Natural killer cell treated with Interleukin-12 subunit alpha and Interleukin-12 subunit beta and Interleukin-15 and Interleukin-18, amount 100 ng/mL, for 72 hours (primary cell): ENCODE measurements at places on chromosomes 7 and 10. TPM values are rescaled to one million over a fixed set of nuclear protein-coding genes. Genes with fewer than 3 reads are reported as not detected.

DNA sequence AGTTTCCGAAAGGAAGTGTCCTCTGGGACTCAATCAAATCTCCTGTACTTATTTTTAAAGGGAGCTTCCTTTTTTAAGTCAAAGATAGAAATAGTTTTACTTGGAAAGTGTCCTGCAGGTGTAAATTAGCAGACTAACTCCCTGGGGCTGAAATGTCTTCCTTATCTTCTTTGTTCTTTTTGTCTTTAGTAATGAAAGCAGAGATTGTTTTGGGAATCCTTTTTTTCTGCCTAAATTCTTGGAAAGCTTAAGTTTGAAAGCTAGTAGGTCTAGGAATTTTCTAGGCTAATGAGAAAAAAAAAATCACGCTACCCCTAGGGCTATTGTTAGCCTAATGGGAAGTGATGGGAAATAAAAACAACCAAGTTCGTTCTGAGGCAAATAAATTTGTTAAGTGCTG is 139.1 kb upstream of the CSTF2T start:
- no peaks in the 10 kb centered on the region for H3K4me1 ChIP-seq
- no peak overlapping the region for H3K4me3 ChIP-seq
- no peak for DNase-seq

- peaks cover 5% of the 10 kb centered on the region for H3K27me3 ChIP-seq
- H3K36me3 ChIP-seq: no peaks in the 10 kb centered on the region
- H3K4me3 ChIP-seq: no peak overlapping the region
Measured at GRCh38 chr7:69670701-69671100, 72.4 kb downstream of the AUTS2 start.

DNA sequence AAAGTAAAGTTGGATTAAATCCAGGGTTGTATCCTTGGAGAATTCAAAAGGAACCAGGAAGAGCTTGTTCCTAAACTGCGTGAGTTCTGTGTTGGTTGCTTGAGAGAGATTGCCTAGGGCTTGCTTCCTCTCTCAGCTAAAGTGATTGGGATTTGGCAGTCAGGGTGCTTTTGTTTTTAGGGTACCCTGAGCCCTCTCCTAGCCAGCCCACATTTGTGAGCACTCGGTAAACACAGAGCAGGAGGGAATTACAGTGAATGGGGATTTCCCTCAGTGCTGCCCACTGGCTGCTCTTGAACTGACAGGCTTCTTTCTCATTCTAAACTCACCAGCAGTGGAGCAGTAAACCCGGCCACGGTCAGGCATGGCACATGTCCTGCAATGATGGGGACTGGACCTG is 146.9 kb downstream of the TPST1 start:
- peaks cover 9% of the 10 kb centered on the region for H3K27me3 ChIP-seq
- H3K4me1 ChIP-seq: no peaks in the 10 kb centered on the region
- H3K36me3 ChIP-seq: no peaks in the 10 kb centered on the region
- DNase-seq: no peak
- no peak overlapping the region for H3K27ac ChIP-seq

GRCh38 chr7:96669812-96670211 is 39.8 kb downstream of the SEM1 start:
- H3K36me3 ChIP-seq: peaks cover 17% of the 10 kb centered on the region
- H3K27ac ChIP-seq: no peak overlapping the region

DNA sequence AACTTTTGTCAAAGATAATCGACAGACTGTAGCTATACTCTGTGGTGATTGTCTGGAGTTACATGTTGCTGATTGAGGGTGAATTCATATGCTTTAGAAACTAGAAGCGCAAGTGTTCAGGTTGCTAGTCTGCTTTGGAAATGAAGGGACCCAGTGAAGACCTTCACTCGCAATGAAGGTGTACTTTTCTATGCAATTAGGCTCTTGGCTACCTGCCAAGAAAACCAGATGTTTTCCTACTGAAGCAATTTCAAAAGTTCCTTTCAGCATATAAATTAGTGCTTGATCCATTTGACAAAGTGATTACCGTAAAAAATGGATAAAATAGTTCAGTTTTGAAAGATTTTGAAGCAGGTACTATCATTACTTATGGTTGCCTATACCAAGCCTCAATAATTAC is 10.0 kb upstream of the STK31 start:
- H3K36me3 ChIP-seq: peaks cover 12% of the 10 kb centered on the region
- no peaks in the 10 kb centered on the region for H3K27me3 ChIP-seq
- DNase-seq: no peak
- H3K4me1 ChIP-seq: no peaks in the 10 kb centered on the region

- no peak overlapping the region for H3K4me3 ChIP-seq
- no peaks in the 10 kb centered on the region for H3K36me3 ChIP-seq
- peak overlapping the region; percentile 65 for H3K27ac ChIP-seq
- H3K27me3 ChIP-seq: no peaks in the 10 kb centered on the region
- DNase-seq: no peak
Measured at GRCh38 chr10:3896161-3896560, 111.2 kb upstream of the KLF6 start.

DNA sequence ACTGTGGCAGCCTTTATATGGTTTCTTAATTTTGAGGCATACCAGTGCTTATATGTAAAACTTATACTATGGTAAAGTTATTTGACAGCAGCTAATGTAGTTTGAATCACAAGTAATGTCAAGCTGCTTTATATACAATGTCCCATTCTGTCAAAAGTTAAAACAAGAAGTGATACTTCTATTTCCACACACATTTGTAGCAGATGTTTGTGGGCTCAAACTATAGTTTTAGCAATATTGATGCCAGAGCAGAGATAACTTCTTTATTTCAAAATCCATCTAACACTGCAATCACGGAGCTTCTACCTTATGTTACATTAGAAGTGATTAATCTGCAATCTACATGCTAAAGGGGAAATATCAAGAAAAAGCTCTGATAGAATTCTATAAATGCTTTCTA is 149.6 kb downstream of the ADK start:
- no peak for DNase-seq
- peaks cover 6% of the 10 kb centered on the region for H3K4me1 ChIP-seq
- no peaks in the 10 kb centered on the region for H3K36me3 ChIP-seq
- no peak overlapping the region for H3K4me3 ChIP-seq

GRCh38 chr7:92523110-92523509 is 5.2 kb downstream of the PEX1 start:
- DNase-seq: no peak
- peaks cover 12% of the 10 kb centered on the region for H3K4me1 ChIP-seq
- H3K27ac ChIP-seq: no peak overlapping the region
- no peaks in the 10 kb centered on the region for H3K27me3 ChIP-seq

Gene EBLN1
- not detected for total RNA-seq

Gene EPDR1
- 2.6 TPM for total RNA-seq

Gene SH3PXD2A
- 3.4 TPM for total RNA-seq
